ENCODE measurements at places on chromosomes 12 and 14. TPM values are rescaled to one million over a fixed set of nuclear protein-coding genes. Genes with fewer than 3 reads are reported as not detected.

DNA sequence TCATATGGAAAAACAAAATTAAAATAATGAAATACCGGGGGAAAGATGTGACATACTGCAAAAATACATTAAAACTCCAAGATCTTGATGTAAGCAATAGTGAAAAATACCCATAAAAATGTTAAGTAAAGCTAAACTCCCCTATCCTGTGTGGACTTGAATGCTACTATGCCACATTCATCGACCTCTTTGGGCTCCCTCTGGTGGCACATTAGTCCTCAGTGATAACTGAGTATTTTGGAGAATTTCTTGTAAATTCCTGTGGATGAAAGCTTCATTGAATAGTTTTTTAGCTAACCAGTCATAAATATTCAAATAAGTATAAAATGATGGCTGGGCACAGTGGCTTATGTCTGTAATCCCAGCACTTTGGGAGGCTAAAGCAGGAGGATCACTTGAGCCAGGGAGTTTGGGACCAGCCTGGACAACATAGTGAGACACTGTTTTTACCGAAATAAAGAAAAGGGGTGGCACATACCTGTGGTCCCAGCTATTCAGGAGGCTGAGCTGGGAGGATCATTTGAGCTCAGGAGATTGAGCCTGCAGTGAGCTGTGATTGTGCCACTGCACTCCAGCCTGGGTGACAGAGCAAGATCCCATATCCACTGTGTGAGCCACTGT, 42.4 kb upstream of the SGPP1 start:
- H3K4me3 ChIP-seq = no peak overlapping the region
- no peaks in the 10 kb centered on the region for H3K36me3 ChIP-seq
- H3K4me1 ChIP-seq = no peaks in the 10 kb centered on the region
- peak; percentile 83 for DNase-seq
- no peaks in the 10 kb centered on the region for H3K27me3 ChIP-seq
- H3K27ac ChIP-seq = no peak overlapping the region

DNA sequence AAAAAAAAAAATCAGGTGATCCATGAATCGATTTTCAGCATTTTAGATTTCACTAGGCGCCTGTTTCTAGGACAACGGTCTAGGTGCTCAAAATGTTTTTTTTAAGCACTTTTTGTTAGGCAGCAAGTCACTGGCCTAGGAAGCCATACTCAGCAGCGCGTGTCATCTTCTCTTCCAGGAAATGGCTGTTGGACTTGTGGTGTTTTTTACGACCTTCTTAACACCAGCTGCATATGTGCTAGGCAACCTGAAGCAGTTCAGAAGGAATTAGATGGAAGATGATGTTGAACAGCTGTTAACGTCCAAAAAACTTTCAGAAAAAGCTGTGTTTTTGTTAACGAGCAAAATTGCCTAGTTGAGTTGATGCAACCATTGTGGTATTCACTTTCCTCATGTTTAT, 868 bp downstream of the COX8C start:
- no peaks in the 10 kb centered on the region for H3K4me1 ChIP-seq
- DNase-seq = no peak
- H3K27me3 ChIP-seq = no peaks in the 10 kb centered on the region
- no peak overlapping the region for H3K27ac ChIP-seq
- H3K36me3 ChIP-seq = no peaks in the 10 kb centered on the region
- H3K4me3 ChIP-seq = no peak overlapping the region

- DNase-seq = no peak
- H3K27me3 ChIP-seq = no peaks in the 10 kb centered on the region
- no peaks in the 10 kb centered on the region for H3K36me3 ChIP-seq
- H3K4me1 ChIP-seq = no peaks in the 10 kb centered on the region
- no peak overlapping the region for H3K27ac ChIP-seq
These were observed 206.0 kb downstream of the TSPAN9 start for GRCh38 chr12:3283137-3283680.

GRCh38 chr14:47278233-47278842, 397.1 kb downstream of the MDGA2 start:
- no peaks in the 10 kb centered on the region for H3K27me3 ChIP-seq
- H3K4me1 ChIP-seq = no peaks in the 10 kb centered on the region
- peak; percentile 60 for DNase-seq
- H3K4me3 ChIP-seq = no peak overlapping the region
- H3K27ac ChIP-seq = no peak overlapping the region

GRCh38 chr12:67276421-67276820, 7.3 kb downstream of the CAND1 start:
- DNase-seq = no peak
- H3K4me3 ChIP-seq = no peak overlapping the region
- H3K27me3 ChIP-seq = no peaks in the 10 kb centered on the region
- H3K27ac ChIP-seq = no peak overlapping the region

- no peaks in the 10 kb centered on the region for H3K27me3 ChIP-seq
- H3K27ac ChIP-seq = no peak overlapping the region
- no peaks in the 10 kb centered on the region for H3K4me1 ChIP-seq
- no peak overlapping the region for H3K4me3 ChIP-seq
- DNase-seq = no peak
These were observed 22.1 kb downstream of the MTHFD1 start for GRCh38 chr14:64410084-64410774.

- no peak overlapping the region for H3K4me3 ChIP-seq
- H3K27ac ChIP-seq = no peak overlapping the region
- peaks cover 10% of the 10 kb centered on the region for H3K4me1 ChIP-seq
- no peaks in the 10 kb centered on the region for H3K27me3 ChIP-seq
These were observed 62.8 kb downstream of the DENND5B start for GRCh38 chr12:31528095-31528494.

GRCh38 chr12:24864796-24865125, 84.1 kb downstream of the BCAT1 start:
- H3K27ac ChIP-seq = no peak overlapping the region
- H3K36me3 ChIP-seq = no peaks in the 10 kb centered on the region
- H3K27me3 ChIP-seq = no peaks in the 10 kb centered on the region
- DNase-seq = no peak
- H3K4me3 ChIP-seq = no peak overlapping the region
- no peaks in the 10 kb centered on the region for H3K4me1 ChIP-seq

DNA sequence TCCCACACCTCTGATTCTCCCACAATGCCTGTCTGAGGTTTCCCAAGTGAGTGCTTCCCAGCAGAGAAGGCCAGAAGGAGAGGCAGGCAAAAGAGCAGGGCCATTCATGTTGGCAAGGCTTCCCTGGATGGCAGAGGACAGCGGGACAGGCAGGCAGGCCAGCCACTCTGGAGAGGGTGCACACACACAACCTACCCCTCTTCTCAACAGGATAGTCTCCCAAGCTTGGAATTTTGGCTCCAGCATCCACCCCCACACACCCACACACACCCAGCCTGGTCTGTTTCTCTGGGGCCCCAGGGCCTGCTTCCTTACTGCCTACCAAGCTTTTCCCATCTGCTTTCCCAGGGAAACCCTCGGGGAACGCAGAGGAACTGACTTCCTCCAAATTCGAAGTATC, 15.4 kb upstream of the RACGAP1 start:
- no peak overlapping the region for H3K4me3 ChIP-seq
- H3K36me3 ChIP-seq = no peaks in the 10 kb centered on the region
- no peak overlapping the region for H3K27ac ChIP-seq
- no peaks in the 10 kb centered on the region for H3K4me1 ChIP-seq

DNA sequence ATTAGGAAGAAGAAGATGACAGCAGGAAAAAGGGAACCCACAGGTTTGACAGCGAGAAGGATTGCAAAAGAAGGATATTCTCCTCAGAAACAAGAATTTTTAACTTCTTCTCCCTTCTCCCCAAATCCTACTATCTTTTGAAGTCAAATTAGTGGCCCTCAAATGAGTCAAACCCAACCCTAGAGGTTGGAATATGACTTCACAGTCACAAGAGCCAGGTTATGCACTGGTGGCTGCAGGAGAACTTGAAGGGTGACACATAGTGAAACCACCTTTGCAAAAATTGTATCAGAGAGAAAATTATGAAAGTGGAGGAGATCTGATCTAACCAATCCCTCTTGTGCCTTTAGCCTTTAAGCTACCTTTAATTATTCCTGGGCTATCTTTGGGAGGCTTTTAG, 386.2 kb upstream of the CCDC196 start:
- no peaks in the 10 kb centered on the region for H3K36me3 ChIP-seq
- no peak overlapping the region for H3K27ac ChIP-seq
- DNase-seq = no peak
- H3K4me1 ChIP-seq = no peaks in the 10 kb centered on the region
- no peaks in the 10 kb centered on the region for H3K27me3 ChIP-seq
- no peak overlapping the region for H3K4me3 ChIP-seq

DNA sequence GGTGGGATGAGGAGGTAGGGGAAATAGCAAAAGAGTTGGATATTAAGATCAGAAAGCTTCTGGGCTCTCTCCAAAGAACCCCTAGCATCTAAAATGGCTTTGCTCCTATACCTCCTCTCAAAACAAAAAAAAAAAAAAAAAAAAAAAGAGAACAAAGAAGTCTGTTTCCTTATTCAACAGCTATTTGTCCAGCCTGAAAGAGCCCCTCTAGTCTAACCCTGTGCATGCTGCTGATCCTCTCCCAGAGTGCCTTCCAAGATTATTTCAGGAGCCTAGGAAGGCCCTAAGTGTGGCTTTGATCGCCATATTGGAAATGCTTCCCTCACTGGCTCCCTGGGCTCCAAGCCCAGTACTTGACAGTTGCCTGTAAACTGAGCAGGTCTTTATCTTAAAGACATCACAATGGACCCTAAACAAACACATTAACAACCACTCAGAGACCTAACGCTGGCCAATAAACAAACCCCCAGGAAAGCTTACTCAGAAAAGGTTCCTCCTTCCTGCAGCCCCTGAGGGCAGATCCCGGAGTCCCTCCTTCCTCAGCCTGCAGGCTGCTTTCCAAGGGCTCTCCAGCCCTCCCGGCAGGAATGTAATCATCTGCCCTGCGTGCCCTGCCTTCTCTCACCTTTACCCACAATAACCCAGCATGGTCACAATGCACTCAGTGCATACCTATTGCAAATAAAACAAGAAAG, 17.4 kb upstream of the COL2A1 start:
- DNase-seq = peak; percentile 60
- H3K4me1 ChIP-seq = no peaks in the 10 kb centered on the region
- no peak overlapping the region for H3K4me3 ChIP-seq
- no peaks in the 10 kb centered on the region for H3K27me3 ChIP-seq

- peak overlapping the region; percentile 10 for H3K4me3 ChIP-seq
- H3K27ac ChIP-seq = no peak overlapping the region
- peaks cover 8% of the 10 kb centered on the region for H3K4me1 ChIP-seq
- DNase-seq = no peak
- no peaks in the 10 kb centered on the region for H3K27me3 ChIP-seq
These were observed 59.7 kb downstream of the TRPV4 start for GRCh38 chr12:109773384-109774011.

GRCh38 chr12:99259040-99259934, 388.3 kb upstream of the GARIN6 start:
- no peak for DNase-seq
- no peak overlapping the region for H3K4me3 ChIP-seq
- no peaks in the 10 kb centered on the region for H3K4me1 ChIP-seq
- H3K36me3 ChIP-seq = no peaks in the 10 kb centered on the region
- H3K27ac ChIP-seq = no peak overlapping the region
- H3K27me3 ChIP-seq = no peaks in the 10 kb centered on the region

GRCh38 chr12:92136965-92137721, 8.5 kb downstream of the BTG1 start:
- peaks cover 4% of the 10 kb centered on the region for H3K36me3 ChIP-seq
- H3K4me1 ChIP-seq = no peaks in the 10 kb centered on the region
- H3K27me3 ChIP-seq = no peaks in the 10 kb centered on the region
- DNase-seq = no peak
- H3K4me3 ChIP-seq = peak overlapping the region; percentile 62

DNA sequence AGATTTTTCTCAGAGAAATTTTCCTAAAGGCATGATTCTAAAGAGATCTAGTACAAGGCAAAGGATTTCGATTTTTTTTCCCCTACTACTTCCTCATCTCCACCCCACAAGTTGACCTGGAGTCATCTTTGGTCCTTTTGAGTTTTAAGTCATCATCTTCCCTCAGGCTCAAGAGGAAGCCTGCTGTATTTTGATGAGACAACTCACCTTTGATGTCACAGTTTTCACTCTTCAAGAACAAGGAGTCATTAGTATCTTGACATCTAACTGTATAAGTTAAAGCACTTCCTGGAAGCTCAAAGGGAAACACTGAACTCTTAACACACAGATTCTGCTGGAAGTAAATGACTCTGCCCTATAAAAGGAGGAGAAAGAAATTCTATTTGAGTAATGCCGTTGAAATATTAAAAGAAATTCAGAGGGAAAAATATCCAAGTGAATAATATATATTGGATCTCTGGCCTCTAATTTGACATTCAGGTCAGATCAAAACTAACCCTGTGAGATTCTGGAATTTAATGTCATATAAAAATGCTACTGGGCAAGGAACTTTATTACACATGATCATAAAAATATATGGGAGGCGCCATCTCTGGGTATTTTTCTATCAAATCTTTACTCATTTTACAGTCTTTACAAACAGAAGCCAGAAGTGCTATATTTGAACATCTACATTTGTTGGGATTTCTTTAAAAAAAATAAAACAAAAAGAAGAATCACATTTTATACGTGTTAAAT, 435.0 kb downstream of the NRXN3 start:
- DNase-seq = no peak
- H3K27ac ChIP-seq = no peak overlapping the region
- no peak overlapping the region for H3K4me3 ChIP-seq

- no peaks in the 10 kb centered on the region for H3K27me3 ChIP-seq
- DNase-seq = no peak
- no peak overlapping the region for H3K4me3 ChIP-seq
- no peaks in the 10 kb centered on the region for H3K36me3 ChIP-seq
These were observed 33.3 kb downstream of the FAM186A start for GRCh38 chr12:50363141-50363540.

DNA sequence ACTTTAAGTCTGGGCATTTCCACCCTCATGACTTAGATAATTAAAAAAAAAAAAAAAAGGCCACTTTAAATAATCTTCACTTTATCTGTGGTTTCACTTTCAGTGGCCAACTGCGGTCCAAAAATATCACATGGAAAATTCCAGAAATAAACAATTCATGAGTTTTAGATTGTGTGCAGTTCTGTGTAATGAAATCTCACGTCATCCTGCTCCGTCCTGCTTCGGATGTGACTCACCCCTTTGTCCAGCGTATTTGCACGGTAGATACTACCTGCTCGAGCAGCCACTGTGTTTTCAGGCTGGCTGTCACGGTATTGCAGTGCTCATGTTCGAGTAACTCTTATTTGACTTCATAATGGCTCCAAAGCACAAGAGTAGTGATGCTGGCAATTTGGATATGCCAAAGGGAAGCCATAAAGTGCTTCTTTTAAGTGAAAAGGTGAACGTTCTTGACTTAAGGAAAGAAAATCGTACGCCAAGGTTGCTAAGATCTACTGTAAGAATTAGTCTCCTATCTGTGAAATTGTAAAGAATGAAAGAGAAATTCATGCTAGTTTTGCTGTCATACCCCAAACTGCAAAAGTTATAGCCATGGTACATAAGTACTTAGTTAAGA, 2.4 kb downstream of the E2F7 start:
- DNase-seq = no peak
- H3K4me1 ChIP-seq = no peaks in the 10 kb centered on the region
- H3K27me3 ChIP-seq = no peaks in the 10 kb centered on the region
- H3K4me3 ChIP-seq = no peak overlapping the region

The WDHD1 gene
- 0.80 TPM for total RNA-seq

The GLIPR1L1 gene
- total RNA-seq = not detected

The CLEC4D gene
- total RNA-seq = not detected

The PRH2 gene
- total RNA-seq = not detected

The SCNN1A gene
- 275 TPM for total RNA-seq

The PRB2 gene
- total RNA-seq = not detected

The HOXC13 gene
- not detected for total RNA-seq

The NT5DC3 gene
- 5.6 TPM for total RNA-seq

The TBX5 gene
- total RNA-seq = not detected

The SLCO1B3 gene
- total RNA-seq = not detected

The CABP1 gene
- 0.54 TPM for total RNA-seq

The HOXC12 gene
- not detected for total RNA-seq

The PTMS gene
- 87.5 TPM for total RNA-seq

All from Peyer's patch (tissue), 4 donors.